ENCODE measurements at places on chromosomes 7 and 10. TPM values are rescaled to one million over a fixed set of nuclear protein-coding genes. Genes with fewer than 3 reads are reported as not detected.
A peak's percentile ranks its signal among the peaks of the same experiment; 100 is the strongest.

- no peak for DNase-seq
Observed at GRCh38 chr10:130411496-130412085, 275.4 kb downstream of the GLRX3 start.

DNA sequence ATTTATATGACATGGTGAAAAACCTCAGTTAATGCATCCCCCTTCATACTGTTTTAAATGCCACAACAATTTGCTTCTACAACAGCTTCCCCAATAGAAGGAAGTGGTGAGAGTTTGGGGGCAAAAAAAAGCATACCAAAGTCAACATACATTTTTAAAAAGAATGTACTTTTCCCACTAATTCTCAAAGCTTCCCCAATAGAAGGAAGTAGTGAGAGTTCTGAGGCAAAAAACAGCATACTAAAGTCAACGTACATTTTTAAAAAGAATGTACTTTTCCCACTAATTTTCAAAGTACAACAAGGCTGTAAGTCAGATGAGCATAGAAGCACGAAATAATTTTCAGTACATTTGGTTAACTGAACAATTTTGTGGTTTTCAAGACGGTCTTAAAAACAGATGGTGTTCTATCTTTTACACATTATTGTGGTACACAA lies 24.0 kb downstream of the WASL start:
- DNase-seq = no peak

GRCh38 chr7:64320547-64321513 lies 7.1 kb downstream of the ZNF736 start:
- no peak for DNase-seq

DNA sequence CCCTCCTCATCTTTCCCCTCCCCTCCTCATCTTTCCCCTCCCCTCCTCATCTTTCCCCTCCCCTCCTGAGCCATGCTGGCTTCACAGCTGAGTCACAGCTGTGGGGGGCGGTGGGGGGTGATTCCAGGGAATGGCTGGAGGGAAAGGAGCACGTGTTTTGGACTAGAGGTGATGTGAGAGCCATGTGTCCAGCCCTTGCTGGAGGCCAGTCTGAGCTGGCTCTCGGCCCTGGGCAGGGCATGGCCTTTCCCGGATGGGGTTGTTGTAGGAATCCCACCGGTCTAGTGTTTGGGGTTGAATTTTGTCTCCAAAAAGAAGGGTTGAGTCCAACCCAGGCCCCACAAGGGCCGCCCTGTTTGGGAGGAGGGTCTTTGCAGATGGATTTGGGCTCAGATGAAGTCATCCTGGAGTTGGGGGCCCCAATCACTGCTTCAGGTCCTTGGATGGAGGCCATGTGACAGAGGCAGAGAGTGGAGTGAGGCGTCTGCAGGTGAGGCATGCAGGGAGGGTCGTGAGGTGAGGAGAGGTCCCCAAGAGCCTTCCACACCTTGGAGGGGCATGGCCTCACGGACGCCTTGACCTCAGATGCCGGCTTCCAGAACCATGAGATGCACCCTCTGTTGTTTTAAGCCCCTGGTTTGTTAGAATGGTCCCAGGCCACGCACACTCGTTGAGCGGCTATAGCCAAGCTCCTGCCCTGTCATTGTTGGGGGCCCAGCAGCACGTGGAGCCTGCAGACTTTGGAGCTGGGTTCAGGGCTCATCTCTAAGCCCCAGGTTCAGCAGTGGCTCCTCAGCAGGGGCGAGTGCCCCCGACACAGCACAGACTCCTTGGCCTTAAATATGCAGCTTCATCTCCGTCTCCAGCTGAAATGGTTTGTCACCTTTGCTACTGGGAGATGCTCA lies 101.6 kb downstream of the DNAJB6 start:
- no peak for DNase-seq

- DNase-seq = peak; percentile 29
Observed at GRCh38 chr7:2019711-2020511, 212.8 kb downstream of the MAD1L1 start.

DNA sequence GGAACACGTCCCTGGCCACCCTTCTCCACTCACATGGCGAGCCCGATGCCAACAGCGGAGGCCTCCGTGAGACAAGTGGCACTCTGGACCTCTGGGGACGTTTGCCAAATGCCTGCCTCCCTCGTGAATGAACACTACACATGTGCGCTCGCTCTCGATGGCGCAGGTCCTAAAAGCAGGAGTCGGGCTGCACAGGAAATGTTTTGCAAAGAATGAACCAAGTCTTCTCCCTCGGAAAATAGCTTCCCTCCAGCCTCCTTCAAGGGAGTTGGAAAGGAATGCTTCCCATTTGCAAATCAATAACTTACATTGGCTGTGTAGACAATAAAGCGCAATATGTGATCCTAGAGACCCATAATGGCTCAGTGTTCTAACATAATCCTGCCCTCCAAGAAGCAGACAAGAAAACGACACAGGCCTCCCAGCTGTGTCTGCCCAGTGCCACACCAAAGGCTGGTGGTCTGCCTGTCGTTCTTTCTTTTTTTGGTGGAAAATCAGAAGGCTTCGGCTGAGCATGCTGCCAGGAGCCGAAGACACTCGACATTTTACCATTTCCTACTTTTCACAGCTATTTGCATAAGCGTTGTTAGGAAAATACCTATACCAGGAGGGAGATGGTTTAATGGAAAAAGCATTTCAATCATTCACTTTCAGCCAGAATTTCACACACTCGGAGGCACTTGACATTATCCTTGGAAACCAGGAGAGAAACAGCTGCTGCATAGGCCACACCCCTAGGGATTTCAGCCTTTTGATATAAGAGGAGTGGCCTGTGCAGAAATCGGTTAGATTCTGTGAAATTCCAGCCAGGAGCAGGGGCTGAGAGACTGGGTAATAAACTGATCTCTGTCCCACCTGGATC lies 38.4 kb downstream of the ATXN7L1 start:
- no peak for DNase-seq

DNA sequence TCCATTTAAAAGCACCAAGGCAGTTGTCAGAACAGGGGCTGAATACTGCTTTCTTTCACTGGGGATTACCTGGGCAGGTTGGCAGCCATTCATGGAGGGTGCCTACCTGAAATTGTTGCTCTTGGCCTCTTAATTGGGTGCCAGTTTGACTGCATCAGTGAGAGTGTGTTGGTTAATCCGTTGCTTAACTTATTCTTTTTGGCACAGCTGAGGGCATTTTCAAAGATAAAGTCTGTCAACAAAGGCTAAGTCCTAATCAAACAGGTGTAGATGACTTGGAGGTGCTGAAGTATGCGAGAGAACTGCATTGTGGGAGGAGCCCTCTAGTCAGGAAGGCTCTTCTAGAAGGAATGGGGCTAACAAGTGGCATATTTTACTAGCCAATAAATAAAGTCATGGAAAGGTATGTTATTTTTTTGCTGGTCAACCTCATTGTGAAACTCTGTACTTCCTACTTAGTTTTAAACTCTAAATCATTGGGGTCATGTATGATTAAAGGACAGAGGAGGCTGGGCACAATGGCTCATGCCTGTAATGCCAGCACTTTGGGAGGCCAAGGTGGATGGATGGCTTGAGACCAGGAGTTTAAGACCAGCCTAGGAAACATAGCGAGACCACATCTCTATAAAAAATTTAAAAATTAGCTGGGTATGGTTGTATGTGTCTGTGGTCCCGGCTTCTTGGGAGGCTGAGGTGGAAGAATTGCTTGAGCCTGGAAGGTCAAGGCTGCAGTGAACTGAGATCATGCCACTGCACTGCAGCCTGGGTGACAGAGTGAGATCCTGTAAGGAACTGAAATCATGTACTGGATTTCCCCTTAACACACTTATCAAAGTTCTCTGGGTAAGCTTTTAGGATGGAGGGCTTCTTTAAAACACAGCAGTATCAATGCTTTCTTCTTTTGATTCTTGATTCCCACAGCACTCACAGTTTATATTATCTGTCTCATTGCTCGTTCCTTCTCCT lies 134.1 kb downstream of the LRMDA start:
- DNase-seq = no peak

The PTN gene
- polyA plus RNA-seq = 0.11 TPM

The CFAP58 gene
- not detected for polyA plus RNA-seq

The FLNC gene
- polyA plus RNA-seq = not detected

The BAMBI gene
- polyA plus RNA-seq = not detected

DNA sequence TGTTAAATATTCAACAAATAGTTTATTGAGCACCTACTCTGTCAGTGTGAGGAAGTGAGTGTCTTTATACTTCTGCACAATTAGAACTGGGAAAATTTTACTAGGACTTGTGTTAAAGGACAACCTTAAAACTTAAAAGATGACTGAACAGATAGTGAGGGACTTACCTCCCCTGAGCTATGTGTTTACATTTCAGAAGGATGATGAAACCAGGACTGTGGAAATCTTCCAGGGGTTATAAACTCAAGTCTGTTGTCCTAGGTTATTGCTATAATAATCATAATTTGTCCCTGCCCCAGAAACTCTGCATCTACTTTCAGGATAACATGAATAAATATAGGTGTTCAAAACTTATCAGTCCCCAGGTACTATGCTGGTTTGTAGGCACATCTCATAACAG lies 261.0 kb upstream of the MKLN1 start:
- DNase-seq = no peak

- peak; percentile 49 for DNase-seq
Observed at GRCh38 chr7:36312064-36312914, 77.4 kb upstream of the ANLN start.

GRCh38 chr7:70935311-70935710 lies 196.6 kb upstream of the GALNT17 start:
- no peak for DNase-seq

- DNase-seq = no peak
Observed at GRCh38 chr7:625376-625971, 101.0 kb upstream of the DNAAF5 start.

The PRSS1 gene
- polyA plus RNA-seq = not detected

The GPR141 gene
- polyA plus RNA-seq = not detected

GRCh38 chr10:107423903-107424302 lies 259.4 kb upstream of the SORCS1 start:
- no peak for DNase-seq

The EN2 gene
- polyA plus RNA-seq = not detected

- no peak for DNase-seq
Observed at GRCh38 chr10:69885379-69886013, 83.8 kb downstream of the COL13A1 start.

GRCh38 chr10:75611993-75612372 lies 180.6 kb downstream of the LRMDA start:
- no peak for DNase-seq

DNA sequence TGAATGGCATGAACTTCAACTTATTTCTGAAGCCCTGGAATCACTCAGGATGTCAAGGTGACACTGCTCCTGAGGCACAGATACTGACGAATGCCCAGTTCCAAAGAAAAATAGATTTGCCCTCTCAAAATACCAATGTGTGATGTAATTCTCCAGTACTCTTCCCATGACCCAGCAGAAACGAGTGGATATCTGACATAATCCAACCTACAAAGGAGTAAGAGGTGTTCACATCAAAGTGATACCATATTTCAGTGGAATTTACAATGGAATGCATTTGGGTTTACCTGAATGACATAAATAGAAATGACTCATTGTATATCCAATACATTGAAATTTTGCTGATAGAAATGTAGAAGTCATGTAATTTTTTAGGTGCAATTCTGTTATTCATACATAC lies 120.9 kb upstream of the ADAM12 start:
- no peak for DNase-seq

The UTF1 gene
- not detected for polyA plus RNA-seq

The FXYD4 gene
- polyA plus RNA-seq = not detected

All from CD4-positive, alpha-beta memory T cell (primary cell).